Glomerular endothelial cell (primary cell): ENCODE measurements at places on chromosomes 12 and 14. TPM values are rescaled to one million over a fixed set of nuclear protein-coding genes. Genes with fewer than 3 reads are reported as not detected.

CIDEB gene
- 2.0 and 2.5 TPM in 2 replicates for total RNA-seq

CMA1 gene
- not detected in 2 replicates for total RNA-seq

ANO4 gene
- 0.05 and 1.6 TPM in 2 replicates for total RNA-seq

TAS2R31 gene
- 0.44 and 2.9 TPM in 2 replicates for total RNA-seq

- no peak for DNase-seq
Observed at GRCh38 chr12:56338308-56339157, at the start of gene IL23A. IL23A (plus strand) TSS chr12:56338884; CDS start chr12:56339045, 161 bp downstream.

GRCh38 chr12:46264057-46264456, 4.8 kb downstream of the SLC38A1 start:
- DNase-seq = no peak

GRCh38 chr12:4496145-4496838, 42.4 kb upstream of the RAD51AP1 start:
- DNase-seq = no peak

GRCh38 chr12:92278378-92278828, 132.8 kb upstream of the BTG1 start:
- DNase-seq = no peak

- no peak for DNase-seq
Observed at GRCh38 chr12:19620222-19620621, 180.9 kb downstream of the AEBP2 start.

DNA sequence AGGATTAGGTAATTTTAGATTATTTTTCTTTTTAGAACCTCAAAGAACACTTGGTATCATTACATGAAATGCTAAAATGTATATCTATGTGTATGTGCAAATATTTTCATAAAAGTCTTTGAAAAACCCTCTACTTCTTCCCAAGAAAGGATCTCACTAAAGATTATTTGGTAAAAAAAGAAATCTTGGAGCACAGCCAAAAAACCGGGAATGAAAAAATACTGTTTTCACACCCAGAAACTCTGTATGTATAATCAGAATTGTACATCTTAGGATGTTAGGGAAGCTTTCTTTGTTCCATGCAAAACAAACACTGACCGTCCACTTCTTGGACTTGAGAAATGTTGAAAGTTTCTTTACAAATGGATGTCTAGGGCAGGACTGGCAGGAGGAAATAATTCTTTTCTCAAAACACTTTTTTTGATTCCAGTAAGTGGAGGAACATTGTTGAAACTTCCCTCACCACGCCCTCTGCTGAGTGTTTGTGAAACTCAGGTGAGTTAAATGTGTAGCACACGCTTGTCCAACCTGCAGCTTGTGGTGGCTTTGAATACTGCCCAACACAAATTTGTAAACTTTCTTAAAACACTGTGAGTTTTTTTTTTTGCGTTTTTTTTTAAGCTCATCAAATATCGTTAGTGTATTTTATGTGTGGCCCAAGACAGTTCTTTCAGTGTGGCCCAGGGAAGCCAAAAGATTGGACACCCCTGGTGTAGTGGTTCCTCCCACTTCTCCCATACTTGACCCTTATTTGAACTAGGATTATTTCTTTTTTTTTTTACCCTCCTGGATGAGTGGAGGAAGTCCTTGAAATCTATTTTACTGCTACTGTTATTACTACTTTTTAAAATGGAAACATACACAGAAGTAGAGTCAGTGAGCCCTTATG, 26.6 kb downstream of the FBXO34 start:
- no peak for DNase-seq

DNA sequence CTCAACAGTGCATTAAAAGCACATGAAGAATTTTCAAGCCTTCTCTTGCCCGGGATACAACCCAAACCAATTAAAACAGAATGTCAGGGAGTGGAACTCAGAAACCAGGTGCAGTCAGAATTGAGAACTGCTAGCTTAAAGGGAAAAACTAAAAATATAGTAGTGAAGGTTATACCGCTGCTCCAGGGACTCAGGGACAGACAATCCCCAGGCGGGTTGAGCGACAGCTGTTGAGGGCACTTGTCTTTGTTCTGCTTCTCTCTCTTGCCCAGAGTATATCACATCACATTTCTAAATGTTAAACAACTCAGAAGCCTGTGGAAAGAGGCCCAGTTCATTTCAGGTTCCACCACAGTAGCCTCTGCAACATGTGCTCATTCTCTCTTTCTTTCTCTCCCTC, 93.1 kb downstream of the SLC5A8 start:
- no peak for DNase-seq
